GF-D8 (cell line): ENCODE measurements at places on chromosomes 3 and 15.

GRCh38 chr15:73914145-73914544 lies 12.1 kb upstream of the LOXL1 start:
- DNase-seq: no peak

DNA sequence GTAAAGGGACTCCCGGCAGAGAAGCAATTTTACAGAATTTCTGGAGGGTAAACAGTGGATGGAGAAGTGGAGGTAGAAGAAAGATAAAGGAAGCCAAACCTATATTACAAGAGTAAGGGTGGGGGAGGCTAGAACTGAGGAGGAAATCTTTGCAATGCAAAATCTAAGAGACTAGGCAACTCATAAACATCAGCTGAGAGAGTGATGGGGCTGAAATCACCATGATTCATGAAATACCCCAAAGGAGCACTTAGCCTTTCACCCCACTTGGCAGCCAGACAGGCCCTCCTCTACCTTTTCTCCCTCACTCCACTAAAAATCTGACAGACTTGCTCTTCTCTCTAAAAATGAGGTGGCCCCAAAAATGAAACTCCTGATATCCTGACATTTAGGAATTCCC lies 19.5 kb upstream of the ZBTB38 start:
- DNase-seq: no peak

- no peak for DNase-seq
Measured at GRCh38 chr15:77604973-77605372, 27.7 kb downstream of the LINGO1 start.

GRCh38 chr15:87724330-87724729 lies 532.2 kb downstream of the NTRK3 start:
- no peak for DNase-seq

GRCh38 chr3:99712291-99712954 lies 74.0 kb downstream of the COL8A1 start:
- no peak for DNase-seq

- DNase-seq: no peak
Measured at GRCh38 chr3:55128225-55128823, 200.5 kb upstream of the LRTM1 start.

- DNase-seq: no peak
Measured at GRCh38 chr15:88448991-88449461, 18.2 kb downstream of the MRPL46 start.

DNA sequence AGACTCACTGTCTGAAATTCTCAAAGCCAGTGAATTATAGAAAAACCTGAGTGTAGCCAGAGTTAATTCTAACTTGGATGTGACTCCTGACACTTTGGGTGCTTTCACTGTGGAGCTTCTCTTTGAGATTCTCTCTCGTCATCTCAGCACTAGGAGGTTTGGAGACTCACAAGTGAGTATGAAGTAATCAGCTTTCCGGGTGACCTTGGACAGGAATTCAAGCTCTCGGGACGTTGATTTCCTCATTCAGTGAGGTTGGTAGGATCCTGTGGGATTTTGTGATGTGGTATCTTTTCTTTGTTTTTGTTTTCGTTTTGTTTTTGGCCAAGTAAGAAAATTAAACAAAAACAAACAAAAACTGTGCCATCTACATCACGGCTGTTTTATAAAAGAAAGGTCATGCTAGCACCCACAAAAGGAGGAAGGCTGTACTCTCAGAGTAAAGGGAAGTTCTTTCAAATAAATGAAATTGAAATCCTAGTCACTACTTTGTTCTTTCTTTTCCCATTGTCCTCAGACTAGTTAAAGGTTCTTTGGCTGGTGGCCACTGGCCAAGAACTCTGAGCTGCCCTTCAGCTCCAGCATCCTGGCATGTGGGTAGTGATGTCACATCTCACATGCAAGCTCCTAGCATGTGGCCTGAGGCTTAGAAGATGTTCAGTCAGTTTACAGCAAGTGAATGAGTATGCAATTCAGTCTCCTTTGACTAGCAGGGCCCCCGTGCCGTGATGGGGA lies 263.3 kb upstream of the TPM1 start:
- DNase-seq: no peak

DNA sequence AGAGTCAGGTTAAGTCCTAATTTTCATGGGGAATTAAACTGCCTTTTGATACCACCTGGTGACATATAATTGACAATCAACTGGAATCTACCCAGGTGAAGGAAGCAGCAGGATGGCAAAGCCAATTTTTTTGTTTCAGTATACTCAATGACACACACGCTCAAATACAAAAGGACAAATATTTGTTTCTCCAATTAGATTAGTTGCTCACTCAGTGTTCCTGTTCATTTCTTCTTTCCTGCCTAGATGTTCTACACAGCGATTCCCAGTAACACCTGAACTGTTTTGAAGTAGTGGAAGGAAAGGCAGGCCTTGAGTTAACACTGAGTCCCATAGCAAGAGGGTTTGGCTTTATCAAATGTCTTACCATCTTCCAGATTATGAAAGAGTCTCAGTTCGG lies 157.5 kb downstream of the PDZRN3 start:
- no peak for DNase-seq

- no peak for DNase-seq
Measured at GRCh38 chr3:134652886-134653630, 2.2 kb upstream of the KY start.

DNA sequence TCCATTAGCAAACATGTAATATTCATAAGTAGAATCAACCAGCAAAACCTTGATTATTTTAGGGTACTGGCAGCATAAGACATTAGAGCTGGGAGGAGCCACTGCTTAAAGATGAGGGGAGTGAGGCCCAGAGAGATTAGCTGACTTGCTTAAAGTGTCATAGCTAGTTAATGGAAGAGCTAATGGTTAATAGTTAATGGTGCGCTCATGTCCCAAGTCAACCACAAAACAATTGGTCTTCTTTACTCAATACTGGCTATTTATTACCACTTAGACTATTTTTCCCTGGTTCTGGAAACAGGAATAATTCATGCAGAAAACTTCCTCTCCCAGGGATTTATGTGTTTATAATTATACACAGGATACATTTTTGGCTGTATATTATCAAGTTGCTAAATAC lies 33.1 kb downstream of the EIF4E3 start:
- no peak for DNase-seq

DNA sequence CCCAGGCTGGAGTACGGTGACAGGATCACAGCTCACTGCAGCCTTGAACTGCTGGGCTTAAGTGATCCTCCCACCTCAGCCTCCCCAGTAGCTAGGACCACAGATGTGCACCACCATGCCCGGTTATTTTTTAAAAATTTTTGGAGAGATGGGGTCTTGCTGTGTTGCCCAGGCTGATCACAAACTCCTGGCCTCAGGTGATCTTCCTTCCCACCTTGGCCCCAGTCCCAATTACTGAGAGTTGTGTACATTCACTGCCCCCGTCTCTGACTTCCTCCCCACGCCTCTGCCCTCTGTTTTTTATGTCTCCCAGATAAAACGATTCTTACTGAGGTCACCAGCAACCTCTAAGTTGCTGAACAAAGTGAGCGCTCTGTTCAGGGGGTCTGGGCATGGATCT lies 87.7 kb downstream of the LINGO1 start:
- no peak for DNase-seq

DNA sequence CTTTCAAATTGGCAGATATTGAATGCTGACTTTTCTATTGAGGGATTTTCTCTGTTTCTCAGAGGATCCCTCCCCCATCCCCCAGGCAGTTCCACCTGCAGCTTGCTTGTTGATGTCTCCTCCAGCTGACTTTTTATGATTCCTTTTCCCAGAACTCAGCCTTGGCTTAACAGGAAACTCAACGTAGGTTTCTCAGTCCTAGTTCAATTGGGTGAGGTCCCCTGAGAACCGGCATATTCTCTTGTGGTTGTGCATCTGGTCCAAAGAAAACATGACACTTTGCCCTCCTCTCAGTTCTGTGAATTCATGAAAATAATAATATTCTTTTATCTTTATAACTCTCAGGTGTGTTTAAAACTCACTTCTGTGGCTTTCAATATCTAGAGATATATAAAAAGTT lies 1222.1 kb downstream of the OTOL1 start:
- DNase-seq: no peak

- no peak for DNase-seq
Measured at GRCh38 chr3:194282436-194283122, 68.5 kb downstream of the CPN2 start.

GRCh38 chr3:169604568-169604967 lies 58.9 kb downstream of the MECOM start:
- no peak for DNase-seq

- no peak for DNase-seq
Measured at GRCh38 chr3:99966662-99967416, 147.5 kb downstream of the FILIP1L start.

DNA sequence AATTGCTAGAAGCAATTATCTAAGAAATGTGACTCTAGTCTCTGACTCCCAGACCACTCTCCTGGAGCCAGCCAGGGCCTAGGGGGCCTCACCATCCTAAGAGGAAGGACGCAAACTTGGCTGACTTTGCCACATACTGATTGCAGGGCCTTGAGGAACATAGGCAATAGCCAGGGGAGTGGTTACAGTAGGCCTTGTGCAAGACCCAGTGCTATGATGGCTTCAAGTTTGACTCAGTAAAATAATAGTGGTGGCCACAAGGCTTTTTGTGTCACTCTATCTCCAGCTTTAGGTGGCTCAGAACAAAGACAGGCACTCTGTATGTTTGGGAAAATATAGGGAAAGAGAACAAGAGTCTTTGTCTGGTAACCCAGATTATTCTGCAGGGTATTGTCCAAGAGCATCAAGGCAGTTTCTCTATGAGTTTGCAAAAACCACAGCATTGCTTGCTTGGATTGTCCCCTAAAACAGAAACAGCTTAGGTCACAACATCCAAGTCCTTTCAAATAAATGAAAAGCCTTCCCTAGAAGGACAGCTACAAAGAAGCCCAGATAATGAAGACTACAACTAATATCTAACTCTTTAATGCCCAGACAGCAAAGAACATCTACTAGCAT lies 631.5 kb downstream of the PYDC2 start:
- no peak for DNase-seq

- DNase-seq: no peak
Measured at GRCh38 chr15:56978898-56979662, 60.6 kb downstream of the TCF12 start.

DNA sequence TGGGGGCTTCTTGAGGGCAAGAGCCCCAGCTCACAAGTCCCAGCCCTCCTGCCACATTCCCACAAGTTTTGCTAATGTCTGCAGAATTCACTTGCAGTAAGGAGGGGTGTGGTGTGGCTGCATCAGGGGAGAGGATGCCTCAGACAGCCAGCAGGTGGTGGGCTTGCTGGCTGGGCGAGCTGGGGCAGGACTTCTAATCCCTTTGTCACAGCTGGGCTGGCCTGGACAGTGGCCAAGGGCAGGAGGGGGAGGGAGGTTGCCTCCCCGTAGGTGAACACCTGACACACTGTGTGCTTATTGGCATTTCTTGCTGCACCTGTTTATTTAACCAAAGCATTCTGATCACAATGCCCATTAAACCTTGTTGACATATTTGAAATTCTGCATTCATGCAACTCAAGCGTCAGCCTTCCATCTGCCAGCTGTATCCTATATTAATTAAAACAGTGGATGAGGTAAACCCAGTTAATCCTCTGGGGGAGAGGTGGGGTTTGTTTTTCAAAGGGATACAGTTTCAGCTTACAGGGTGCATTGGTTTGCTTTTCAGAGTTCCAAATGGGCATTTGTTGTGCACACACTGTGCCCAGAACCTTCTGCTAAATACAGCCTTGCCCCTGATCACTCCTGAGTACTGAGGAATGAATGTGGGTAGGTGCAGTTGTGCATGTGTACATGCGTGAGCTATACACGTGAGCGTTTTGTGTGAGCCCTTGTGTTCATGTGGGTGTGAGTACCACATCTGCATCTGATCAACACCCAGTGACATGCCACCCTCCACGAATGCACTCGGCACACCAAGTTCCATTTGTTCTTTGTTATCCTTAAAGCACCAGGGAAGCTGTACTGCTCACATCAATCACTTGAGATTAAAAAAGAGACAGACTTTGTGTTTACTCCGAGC lies 268.7 kb downstream of the XXYLT1 start:
- peak; percentile 60 for DNase-seq

DNA sequence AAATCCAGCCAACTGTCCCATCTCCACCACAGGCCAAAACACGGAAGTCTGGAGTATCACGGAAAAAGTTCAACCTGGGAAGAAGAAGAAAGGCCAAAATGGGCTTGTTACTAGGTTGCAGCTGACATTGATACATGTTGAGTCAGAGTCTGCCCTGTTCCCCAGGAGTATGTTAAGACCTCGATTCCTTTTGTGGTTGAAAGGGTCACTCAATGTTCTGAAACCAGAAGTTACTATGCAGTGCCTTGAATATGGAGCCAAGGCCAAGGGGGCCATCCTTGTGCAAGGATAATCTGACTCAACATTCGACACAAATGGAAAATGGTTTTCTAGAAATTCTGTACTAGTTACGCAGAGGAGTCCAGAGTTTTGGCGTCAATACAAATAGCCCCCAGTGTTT lies 104.2 kb downstream of the DGKG start:
- no peak for DNase-seq
